ENCODE measurements at places on chromosomes 16 and 17.

GRCh38 chr16:2084895-2085625, 37.3 kb downstream of the TSC2 start:
- no peak for DNase-seq

DNA sequence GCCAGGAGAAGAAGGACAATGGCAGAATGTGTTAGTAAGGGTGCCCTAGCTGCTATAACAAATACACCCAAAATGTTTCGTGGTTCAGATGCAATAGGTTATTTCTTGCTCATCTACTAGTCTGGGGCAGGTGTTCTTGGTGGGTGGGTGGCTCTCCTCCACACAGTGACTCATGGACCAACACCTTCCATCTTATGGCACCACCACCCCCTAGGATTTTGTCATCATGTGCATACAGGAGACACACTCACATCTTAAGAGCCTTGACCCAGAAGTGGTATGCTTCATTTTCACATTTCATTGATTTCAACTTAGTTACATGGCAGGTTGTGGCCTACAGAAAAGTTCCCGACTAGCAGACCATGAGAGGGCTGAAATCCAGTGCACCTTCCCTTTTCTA, 114.7 kb downstream of the AMFR start:
- no peak for DNase-seq

- no peak for DNase-seq
Measured at GRCh38 chr17:47235506-47235905, 18.1 kb upstream of the ITGB3 start.

DNA sequence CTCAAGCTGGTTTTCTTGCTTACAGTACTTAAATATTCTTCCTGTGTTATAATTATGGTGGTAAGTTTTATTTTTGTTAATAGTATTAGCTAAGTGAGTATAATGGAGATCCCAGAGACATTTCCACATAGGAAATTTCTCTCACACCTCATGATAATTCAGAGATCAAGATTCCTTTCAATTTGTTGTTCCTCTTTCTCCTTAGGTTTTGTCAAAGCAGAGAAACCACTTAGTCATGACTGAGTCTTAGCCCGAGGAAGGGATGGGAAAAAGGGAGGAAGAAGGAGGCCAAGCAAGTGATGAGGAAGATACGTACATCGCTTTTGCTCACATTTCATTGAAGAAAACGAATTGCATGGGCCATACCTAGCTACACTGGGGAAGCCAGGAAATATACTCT, 18.4 kb downstream of the ESRP2 start:
- DNase-seq = no peak

DNA sequence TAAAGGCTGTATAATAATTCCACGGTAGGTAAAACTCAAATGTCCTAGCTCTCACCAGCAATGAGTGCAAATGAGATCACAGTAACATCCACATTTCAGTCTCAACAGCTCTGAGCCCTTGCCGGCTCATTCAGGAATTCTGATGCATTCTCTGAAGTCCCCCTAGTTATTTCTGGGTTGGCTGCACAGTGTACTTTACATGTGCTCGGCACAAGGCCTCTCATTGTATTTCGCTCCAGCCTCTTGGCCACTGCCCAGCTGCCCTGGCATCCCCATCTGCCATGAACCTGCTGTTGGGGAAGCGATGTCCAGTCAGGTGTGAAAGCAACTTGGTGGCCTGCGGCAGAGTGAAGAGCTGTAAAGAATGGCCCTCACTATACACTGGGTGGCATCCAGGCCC, 14.3 kb downstream of the PRCD start:
- DNase-seq = peak; percentile 77

GRCh38 chr17:76123749-76124581, 17.1 kb downstream of the FOXJ1 start:
- no peak for DNase-seq

GRCh38 chr17:33328129-33328528, 35.0 kb upstream of the ASIC2 start:
- no peak for DNase-seq

GRCh38 chr16:48561960-48562393, 48.0 kb downstream of the N4BP1 start:
- DNase-seq = no peak

DNA sequence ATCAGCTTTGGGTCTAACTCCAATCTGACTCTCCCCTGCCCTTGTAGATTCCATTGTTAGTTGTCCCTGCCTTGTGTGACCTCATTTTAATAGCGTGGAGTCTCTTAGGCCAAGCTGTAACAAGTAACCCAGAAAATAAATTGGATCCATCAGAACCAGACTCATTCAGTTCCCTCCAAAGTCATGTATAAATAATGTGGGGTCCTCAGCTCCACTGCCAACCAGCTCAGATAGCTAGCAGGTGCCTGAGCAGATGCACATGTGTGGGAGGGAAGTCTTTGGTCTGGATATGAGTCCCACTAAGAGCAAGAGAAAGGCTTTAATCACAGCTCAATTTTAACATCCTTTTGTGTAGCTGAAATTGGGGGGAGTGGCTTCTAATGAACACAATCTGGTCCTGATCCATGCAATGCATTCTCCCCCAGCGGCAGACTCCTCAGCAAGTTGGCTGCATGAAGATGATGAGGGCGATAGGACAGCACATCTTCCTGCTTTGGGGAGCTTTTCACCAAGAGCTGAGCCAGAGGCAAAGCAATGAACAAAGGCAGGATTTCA, 151.6 kb downstream of the ABCC12 start:
- no peak for DNase-seq

GRCh38 chr17:18380471-18381157, 3.0 kb downstream of the EVPLL start:
- DNase-seq = no peak

DNA sequence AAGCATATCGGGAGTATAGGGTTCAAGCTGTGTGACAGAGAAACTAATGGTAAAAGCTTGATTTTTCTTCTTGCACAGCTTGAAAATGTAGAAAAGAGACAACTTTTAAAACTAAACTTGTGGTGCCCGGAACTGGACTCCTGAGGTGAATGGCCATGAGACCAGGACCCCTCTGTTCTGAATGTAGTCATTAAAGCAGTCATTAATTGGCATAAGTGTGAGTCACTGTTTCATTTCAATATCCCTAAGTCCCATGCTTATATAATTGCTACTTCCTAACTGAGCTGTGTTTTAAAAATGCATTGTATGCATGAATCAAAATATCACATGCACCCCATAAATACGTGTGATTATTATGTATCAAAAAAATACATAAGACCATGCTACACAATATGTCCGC, 463.1 kb upstream of the DYNLRB2 start:
- no peak for DNase-seq

DNA sequence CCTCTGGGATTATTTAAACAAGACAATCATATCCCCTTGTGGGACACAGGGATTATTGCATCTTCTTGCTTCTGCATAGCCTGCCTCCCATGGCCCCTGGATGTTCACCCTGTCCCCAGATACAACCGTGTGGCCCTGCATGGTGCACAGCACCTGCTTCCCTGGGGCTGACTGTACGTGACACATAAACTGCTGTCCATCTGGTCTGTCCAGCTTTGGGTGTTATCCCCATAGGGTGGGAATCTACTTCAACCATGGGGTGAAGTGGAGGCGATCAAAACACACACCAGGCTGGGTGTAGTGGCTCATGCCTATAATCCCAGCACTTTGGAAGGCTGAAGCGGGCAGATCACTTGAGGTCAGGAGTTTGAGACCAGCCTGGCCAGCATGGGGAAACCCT, 138.8 kb downstream of the XYLT1 start:
- no peak for DNase-seq

DNA sequence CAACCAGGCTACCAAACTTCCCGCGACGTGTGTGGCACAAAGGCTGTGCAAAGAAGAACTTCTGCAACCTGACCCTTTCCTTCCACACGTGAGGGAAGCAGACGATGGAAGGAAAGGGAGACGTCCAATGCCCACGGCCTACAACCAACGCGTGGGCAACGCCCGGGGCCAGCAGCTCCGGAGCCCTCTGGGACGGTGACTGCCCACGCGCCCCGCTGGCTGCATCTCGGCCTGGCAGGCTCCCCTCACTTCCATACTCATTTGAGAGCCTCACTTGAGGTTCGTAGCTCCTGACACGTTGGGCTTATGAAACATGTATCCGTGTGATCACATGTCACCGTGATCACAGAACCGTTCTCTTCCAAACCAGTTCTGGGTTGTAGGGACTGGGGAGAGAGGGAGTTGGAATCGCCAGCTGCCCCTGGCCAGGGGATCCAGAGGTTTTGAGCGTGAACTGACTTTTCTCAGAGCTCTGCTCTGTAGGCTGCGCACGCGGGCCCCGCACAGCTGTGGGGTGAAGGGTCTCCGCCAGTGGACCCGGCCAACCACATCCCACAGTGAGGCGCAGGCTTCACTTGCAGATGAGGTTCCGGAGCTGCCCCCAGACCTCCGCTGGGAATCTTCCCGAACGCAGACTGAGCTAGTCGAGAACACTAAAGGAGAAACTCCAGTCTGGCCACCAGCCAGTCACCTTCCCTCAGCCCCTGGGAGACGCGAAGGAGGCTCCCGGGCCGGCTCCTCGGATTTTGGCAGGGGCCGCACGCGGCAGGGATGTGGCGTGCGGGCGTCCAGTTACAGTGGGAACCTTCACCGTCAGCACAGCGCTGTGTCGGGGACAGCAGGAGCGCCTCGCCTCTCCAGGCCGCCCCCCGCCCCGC, 1.0 kb downstream of the LMF1 start:
- DNase-seq = no peak

GRCh38 chr16:17602678-17603077, 131.9 kb upstream of the XYLT1 start:
- DNase-seq = no peak

- DNase-seq = no peak
Measured at GRCh38 chr16:66474750-66475199, 47.7 kb downstream of the BEAN1 start.

DNA sequence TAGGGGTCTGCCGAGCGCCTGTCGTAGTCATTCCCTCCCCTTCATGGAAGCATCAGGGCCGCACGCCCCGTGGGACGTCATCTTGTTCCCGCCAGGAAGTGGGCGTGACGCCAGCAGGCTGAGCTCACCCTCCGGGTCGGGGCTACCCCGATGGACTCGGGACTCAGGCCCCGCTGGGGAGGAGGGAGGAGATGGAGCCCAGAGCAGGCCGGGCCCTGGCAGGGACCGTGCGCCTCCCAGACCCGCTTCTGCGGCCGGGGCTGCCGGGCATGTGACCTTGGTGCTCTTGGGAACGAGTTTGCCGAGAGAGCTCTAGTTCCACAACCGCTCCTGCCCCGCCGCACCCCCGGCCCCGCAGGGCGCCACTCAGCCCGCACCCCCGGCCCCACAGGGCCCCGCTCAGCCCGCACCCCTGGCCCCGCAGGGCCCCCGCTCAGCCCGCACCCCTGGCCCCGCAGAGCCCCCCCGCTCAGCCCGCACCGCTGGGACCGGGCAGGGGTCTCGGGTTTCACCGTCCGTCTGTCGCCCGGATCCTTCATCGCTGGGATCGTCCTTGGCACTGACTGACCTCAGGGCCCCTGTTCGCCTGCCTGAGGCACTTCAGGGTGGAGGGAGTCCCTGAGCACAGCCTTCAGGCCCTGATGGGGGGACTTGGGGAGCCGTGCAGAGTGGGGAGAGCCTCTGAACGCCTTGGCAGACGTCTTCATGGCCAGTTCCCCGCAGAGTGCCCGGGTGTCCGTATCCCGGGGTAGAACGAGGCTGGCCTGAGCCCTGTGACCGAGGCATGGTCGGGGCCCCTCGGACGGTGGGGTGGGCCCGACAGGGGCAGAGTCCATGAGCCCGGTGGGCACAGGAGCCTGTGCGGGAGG, 5.8 kb downstream of the CACNA1H start:
- DNase-seq = no peak

GRCh38 chr17:15220785-15221184, 44.3 kb downstream of the PMP22 start:
- no peak for DNase-seq

DNA sequence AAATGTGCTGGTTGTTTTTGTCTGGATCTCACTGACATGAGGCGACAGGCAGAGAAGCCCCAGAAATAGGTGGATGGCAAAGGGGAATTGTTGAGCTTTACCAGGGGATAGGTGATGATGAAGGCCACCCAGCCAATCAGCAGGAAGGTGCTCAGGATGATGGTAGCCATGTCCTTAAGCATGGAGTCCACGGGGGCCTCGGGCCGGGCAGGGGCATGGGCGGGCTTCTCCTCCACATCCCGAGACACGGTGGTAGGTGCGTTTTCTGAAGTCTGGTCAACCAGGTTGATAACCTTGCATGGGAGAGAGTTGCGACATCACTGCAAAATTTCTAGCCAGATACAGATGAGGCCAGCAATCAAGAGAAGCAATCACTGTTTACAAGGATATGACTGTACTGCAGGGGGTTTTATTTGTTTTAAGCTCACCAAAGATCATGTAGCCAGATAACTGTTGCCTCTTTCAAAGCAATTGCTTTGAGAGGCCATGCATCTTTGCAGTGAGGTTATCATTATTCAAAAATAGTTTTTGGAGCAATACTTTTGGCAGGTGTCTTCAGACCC, 37.3 kb upstream of the ICAM2 start:
- no peak for DNase-seq

- no peak for DNase-seq
Measured at GRCh38 chr16:53937161-53937880, 233.4 kb downstream of the FTO start.

GRCh38 chr16:75264999-75265910, 13.8 kb upstream of the BCAR1 start:
- no peak for DNase-seq

DNA sequence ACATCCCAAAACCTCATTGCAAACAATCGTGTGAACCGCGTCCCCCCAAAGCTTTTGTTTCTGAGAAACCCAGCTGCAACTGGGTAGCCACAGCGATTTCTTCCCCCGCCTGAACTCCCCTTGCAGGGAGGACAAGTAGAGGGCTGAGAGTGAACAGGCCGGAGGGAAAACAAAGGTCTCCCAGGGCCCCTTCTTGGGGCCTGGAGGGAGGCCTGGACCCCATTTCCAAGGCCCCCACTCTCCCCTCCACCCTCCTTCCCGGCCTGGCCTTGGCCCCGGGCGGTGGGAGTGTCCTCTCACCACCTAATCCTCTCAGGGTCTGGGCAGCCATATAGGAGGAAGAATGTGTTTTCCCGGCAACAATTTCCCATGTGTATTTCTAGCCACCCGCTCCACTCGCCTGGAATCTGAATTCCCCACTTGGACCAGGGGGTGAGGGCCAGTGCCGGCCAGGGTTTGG, 2.6 kb downstream of the GLIS2 start:
- no peak for DNase-seq

DNA sequence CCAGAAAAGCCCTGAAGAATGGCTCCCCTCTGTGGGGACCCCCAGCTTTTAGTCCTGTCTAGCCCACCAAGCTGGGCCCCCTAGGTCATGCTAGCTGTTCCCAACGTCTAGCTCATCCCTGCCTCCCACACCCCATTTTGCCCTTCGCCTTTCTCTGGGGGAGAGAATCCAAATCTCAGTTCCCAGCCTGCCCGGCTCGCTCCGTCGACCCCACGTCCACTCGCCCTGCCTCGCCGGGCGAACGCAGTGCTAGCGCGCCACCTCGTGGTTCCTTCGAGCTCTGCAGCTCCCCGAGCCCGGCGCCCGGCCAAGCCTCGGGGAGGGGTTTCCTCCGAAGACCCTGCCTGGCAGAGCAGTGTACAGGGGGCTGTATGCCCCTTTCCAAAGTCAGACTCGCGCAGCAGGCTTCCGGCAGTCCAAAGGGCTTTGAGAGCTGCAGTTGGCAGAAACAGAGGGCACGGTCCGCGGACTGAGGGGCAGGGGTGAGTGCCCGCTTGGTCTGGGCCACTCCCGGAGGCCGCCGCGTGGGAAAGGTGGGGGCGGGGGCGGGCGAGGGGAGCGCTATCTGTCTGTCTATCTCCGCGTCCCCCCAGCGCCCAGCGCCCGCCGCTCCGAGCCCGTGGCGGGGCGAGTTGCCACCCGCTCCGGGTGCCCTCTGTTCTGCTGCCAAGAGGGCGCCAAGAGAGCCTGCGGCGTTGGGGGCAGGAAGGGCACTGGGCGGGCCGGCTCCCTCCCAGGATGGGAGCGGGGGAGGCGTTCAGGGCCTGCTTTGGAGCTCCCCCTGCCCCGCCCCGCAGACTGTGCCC, 1.7 kb upstream of the DLX3 start:
- peak; percentile 65 for DNase-seq

All from dorsolateral prefrontal cortex (tissue), 122 donors.